ENCODE measurements at places on chromosomes 11 and 22.

GRCh38 chr11:132357811-132358572 is 987.6 kb downstream of the NTM start:
- DNase-seq = no peak

GRCh38 chr22:46996595-46997310 is 234.3 kb downstream of the TBC1D22A start:
- DNase-seq = no peak

DNA sequence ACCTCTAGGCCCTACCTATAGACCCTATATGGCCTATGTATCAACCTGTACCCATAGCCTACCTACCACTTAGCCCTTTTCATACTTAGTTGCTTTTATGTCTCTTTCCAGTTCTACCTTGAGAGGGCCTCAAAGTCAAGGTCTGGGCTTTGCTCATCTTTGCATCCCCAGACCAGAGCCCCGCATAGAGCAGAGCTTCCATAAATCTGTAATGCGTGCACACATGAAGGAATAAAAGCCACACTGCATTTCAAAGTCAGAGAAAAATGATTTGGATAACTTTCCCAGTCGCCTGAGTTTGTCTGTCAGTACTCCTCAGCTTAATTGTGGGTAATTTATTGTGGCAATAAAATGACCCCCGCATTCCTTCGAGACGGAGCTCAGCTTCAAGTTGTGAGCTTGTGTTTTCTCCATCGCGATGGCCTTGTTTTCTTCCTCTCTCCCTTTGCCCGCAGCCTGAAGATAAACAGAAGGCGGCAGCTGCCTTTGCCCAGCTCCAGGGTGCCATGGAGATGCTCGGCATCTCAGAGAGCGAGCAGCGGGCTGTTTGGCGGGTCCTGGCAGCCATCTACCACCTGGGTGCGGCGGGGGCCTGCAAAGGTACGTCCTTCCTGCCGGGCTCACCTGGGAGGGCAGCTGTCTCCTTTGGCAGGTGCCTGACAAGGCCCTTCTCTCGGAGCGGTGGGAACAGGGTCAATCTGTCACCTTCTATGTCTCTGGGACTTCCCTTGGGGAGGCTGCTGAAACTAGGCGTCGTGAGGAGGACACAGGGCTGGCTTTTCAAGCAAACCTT is 55.7 kb downstream of the MYO18B start:
- DNase-seq = no peak

GRCh38 chr11:109423466-109424190 is 1.6 kb downstream of the C11orf87 start:
- no peak for DNase-seq

- DNase-seq = no peak
These were observed 1128.2 kb downstream of the BRD1 start for GRCh38 chr22:48699511-48699910.

DNA sequence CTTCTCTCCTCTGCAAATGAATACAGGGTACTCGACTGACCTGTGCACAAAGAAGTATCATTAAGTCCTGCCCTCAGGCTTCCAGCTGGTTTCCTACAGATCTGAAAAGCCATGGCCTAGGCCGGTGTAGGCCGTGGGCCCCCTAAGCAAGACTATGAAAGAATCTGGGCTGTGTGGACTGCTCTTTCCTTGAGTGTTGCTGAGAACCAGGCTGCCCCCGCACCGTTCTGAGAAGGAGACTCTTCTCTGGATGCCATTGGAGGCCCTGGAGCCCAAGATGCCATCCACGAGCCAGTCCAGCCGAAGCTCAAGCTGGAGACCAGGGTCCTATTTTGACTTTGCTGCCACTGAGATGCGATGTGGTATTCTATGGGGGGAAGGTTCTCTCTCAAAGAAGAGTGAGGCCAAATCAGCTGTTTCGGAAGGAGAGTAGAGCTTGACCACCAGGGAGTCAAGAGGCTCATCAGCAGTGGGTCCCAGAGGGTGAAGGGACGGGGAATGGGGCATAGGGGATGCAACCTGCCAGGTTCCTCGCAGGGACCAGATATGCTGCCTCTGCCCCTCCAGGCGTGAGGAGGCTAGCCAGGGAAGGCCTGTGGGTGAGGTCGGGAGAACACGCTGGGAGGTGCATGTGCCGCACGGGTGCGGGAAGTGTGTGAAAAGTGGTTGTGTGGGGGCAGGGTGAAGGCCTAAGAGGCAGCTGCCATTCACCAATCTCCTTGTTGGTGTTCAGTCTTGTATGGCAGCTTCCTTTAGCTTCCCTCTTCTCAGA is 96.4 kb upstream of the B3GAT1 start:
- no peak for DNase-seq
